HS-27A (cell line): ENCODE measurements at places on chromosomes 12 and 14.

- DNase-seq, result no peak
Observed at GRCh38 chr12:90064852-90065801, 356.5 kb upstream of the ATP2B1 start.

DNA sequence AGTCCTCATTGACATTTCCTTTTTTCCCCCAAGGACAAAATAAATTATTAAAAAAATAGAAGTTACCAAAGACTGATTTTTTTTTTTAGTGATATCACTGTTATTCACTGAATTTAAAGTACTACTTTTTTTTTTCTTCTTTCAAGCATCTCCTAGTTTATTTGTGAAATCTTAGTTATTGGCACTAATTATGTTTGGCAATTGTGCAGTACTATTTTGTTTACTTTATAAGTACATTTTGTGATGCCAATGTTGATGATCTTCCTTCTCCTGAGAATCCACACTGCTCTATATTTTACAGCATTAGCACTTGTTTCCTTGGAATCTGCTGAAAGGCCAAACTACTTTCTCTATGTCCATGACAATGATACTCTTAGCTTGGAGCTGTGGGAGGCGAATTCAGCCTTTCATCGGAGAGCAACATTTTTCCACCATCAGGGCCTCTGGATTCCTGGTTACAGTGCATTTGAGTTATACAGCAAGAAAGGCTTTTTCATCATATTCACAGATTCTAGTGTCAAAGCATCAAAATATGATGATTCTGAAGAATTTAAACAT is 123.8 kb upstream of the PTPRQ start:
- no peak for DNase-seq

DNA sequence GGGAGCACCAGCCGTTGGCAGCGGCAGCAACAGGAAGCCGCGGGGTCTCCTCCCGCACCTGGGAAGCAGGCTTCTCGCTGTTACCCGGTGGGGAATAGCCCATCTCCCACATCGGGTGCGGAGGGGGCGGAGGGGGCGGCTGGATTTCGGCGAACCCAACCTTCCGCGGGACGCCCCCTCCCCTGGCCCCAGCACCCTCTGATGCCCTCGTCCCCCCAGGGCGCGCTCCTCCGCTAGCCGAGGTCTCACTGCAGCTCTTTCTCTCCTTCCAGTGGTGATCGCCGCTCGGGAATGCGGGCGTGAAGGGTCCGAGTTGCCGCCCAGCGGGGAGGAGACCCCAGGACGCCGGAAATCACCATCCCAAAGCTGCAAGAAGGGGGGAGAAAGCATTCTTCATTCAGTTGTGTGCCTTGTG is 303 bp downstream of the SAMD4A start:
- DNase-seq, result no peak

GRCh38 chr12:57739387-57739786 is 845 bp upstream of the AGAP2 start:
- no peak for DNase-seq

- no peak for DNase-seq
Observed at GRCh38 chr12:74900232-74900631, 309.4 kb downstream of the KCNC2 start.

DNA sequence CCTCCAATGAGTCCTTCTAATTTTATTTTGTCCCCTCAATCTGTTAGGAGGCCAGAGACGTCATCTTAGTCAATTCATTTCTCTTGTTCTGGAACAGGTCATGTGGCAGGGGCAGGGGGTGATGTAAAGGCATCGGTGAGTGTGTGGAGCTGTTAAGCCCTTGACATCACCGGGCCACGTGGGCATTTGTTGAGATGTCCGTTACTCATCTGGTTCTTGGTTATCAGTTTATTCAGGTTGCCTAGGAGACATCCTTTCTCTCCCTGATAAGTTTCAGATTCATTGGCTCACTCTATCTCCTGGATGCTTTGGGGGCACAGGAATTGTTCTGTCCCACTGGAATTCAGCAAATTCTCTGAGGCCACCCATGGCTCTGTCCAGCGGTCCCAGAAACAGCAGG is 33.6 kb upstream of the SEL1L start:
- no peak for DNase-seq

DNA sequence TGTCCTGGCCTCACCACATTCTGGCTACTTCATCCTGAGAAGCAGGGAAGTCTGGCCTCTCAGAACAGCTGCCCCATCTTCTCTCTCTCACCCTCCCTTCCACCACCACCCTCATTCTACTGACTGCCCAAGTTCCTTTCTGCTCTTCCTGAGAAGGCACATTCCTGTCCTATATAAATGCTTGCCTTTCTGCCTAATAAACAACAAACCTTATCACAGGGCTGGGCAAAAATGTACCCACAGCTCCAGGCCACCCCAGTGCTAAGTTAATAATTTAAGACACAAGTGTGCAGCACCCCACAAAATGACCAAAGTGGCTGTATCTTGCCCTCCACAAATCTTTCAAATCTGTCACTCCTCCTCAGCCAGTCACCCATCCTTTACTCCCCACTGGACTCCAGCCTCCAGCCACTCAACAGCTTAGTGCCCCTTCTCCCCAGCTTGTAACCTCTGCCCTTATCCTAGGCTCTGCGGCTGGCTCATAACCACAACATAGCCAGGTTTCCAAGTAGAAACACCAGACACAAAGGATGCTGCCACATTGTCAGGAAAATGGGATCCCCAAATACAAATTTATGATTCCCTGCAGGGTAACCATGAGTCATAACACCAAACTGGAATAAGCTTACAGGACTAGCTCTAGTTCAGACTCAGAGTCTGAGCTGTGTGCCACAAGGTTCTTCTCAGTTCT is 15.0 kb downstream of the OXA1L start:
- DNase-seq, result no peak

- no peak for DNase-seq
Observed at GRCh38 chr12:92039046-92039445, 106.6 kb downstream of the BTG1 start.

DNA sequence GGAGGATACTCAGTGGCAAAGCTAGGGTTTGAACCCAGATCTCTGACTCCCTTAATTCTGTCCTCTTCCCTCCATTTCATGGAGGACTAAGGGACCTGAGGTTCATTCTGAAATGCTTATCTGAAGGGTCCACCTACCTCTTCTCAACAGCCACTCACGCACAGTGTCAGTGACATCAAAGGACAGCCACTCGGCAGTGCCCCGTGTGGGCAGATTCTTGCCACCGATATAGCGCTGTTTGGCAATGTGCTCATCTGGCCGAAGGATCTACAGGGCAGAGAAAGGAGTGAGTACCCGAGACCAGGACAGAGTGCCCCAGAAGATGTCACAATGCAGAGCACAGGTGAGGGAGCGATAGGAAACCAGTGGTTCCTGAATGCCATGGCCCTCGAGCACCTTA is 10.8 kb downstream of the TGFB3 start:
- no peak for DNase-seq

DNA sequence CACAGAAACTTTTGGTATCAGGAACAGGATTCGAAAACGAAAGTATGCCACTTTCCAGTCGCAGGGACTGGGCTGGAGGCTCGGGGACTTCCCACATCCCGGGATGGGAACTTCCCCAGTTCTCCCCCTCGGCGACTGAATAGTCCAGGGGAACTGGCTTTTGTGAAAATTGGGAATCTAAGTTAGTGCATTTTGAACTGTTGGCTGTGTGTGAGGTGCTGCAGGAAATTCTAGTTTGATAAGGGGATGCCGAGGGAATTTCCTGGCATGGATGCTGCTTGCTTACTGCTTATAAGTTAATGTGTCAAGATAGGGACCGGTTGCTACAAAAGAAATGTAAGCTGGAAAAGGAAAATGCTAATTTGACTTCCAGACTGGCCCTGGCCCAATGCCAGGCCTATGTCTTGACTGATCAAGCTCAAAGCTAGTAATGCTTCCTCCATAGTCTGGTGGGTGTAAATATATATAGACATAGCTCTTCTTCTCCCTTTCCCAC is 73.4 kb upstream of the EIF5 start:
- no peak for DNase-seq

DNA sequence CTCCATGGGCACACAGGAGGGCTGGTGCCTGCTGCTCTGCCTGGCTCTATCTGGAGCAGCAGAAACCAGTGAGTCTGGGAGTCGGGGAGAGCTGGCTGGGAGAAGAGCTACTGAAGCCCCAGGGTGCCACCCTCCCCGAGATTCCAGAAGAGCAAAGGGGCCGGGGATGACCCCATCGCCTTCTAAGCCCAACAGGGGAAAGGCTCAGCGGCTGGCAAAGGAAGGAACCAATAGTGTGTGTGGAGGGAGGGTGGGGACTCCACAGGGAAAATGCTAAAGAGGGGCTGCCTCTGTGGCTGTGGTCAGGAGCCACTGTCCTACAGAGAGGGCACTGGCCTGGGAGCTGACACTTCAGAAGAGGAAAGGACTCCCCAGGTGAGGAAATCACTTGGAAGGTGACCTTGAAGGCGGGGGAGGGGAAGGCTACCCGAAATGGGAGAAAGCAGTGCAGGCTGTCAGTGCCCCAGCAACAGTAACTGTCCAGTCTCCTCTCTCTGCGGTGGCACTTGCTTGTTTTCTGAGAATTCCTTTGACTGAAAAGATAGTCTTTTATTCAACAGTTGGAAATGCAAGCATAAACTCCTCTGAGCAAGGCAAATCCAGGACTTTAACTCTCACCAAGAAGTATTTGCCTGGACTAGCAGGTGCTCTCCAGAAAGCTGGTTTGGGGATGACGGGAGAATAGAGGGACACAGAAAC is 552 bp downstream of the TAPBPL start:
- no peak for DNase-seq

DNA sequence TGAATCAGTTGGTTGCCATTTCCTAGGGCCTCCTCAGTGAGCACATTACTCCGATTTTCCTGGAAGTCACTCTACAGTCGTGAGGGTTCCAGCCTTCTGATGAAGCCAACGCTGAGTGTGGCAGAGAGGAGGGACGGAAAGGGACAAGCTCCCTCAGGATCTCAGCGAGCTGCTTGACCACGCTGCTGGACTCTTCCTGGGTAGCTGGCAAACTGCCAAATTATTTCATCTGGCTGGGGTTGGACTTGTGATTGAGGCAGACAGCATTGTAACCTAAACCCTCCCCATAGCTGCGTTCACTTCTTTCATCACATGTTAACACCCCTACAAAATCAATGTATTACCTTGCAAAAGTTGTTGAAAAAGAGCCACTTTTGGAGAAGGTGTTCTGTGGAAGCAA is 69.6 kb upstream of the CHST11 start:
- no peak for DNase-seq

DNA sequence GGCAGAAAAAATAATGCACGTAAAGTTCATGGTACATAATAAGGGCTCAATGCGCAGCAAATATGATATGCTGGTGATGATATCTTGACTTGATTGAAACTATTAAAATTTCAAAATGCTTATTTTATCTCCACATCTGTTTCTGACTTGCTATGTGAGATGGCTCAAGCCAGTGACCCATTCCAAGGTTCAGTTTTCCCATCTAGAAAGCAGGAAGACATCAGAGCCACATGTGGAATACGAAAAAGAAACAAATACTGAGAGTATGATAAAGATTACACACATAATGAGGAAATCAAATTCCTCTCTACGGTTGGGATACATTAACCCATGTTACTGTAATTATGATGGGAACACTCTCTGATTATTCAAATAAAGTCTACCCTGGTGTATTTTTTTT is 24.0 kb upstream of the TSPAN11 start:
- DNase-seq, result no peak

DNA sequence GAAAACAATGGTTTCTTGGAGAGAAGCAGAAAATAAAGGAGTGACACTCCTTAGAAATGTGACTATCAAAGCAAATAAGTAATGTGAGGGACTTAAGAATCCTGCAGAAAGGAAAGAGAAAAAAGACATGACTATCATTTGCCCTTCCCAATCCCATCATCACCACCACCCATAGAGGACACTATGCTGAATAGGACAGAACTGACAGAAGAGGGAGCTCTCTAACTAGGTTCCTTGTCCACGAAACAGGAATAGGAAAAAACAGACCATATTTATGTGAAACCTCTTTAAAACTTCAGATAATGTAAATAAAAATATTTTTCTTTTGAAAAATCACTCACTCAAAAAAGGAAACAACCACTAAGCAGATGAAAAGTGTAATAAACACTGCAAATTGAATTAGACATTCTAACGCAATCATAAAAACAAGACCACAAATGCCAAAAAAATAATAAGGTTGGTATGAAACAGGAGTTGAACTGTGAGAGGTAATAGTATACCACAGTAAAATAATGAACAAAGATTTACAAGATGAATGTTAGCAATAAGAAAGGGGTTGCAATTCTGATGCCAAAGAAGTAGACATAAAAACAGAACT is 24.1 kb downstream of the KLRD1 start:
- DNase-seq, result no peak

DNA sequence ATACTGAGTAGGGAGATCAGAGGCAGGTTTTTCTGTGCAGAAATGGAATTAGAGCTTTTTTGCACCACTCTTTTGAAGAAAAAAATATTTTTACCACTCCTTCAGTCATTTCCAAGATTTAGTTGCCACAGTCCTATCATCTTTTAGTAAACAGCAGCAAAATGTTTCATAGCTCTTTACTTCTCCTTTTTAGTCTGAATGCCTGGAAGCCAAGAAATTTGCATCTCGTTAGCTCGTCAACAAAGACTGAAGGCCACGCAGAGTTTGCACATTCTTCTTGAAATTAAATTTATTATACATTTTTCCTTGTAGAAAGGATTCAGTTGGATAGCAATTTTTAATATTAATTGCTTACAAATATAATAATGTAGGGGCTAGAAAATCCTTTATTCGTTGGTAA is 544.5 kb upstream of the ATP2B1 start:
- no peak for DNase-seq

DNA sequence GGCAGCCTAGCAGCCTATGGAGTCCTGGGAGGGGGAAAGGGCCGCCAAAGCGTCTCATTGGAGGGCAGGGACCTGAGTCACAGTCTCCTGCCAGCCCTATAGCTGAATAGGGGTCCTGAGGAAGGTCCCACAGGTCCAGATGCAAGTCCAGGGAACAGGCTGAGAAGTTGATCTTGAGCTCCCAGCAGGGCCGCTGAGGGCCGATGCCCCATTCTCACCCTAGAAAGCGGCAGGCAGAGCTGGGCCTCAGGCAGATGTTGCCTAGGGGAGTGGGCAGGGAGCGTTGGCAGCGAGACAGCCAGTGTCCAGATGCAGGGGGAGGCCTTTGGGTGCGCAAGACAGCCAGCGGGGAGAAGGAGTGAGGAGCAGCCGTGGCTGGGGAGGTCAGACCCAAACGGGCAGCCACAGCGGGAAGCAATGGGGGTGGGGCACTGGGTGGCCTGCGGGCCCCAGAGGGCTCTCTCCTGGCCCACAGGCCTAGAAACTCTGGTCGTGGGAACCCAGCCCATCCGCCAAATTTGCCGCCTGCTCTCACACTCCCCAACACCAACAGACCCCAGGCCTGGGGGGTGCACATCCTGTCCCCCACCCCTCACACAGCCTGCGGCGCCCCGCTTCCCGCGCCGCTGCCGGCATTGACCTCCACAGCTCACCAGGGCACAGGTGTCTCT is 1.1 kb downstream of the HDAC7 start:
- no peak for DNase-seq

GRCh38 chr14:65210118-65210821 is 108.0 kb upstream of the MAX start:
- no peak for DNase-seq

DNA sequence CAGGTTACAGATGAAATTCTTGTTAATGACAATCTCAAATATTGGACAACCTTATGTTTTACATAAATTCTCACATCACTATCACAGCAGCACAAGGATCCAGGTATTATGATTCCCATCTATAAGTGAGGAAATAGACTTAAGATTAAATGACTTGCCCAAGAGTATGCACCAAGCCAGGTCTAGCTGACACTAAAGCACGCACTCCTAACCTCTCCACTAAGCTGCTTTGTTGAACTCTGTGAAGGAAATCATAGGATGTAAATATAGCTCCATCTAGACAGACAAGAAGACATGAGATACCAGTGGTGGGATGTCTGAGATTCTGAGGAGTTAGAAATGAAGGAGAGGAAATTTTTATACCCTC is 87.9 kb downstream of the PHLDA1 start:
- no peak for DNase-seq
